ENCODE measurements at places on chromosomes 2 and 18.

- no peak for DNase-seq
These were observed 240.2 kb upstream of the SLC14A2 start for GRCh38 chr18:45374878-45375630.

GRCh38 chr2:206217166-206217565 is 57.3 kb upstream of the ZDBF2 start:
- no peak for DNase-seq

GRCh38 chr2:178910005-178910404 is 102.8 kb upstream of the TTN start:
- no peak for DNase-seq

DNA sequence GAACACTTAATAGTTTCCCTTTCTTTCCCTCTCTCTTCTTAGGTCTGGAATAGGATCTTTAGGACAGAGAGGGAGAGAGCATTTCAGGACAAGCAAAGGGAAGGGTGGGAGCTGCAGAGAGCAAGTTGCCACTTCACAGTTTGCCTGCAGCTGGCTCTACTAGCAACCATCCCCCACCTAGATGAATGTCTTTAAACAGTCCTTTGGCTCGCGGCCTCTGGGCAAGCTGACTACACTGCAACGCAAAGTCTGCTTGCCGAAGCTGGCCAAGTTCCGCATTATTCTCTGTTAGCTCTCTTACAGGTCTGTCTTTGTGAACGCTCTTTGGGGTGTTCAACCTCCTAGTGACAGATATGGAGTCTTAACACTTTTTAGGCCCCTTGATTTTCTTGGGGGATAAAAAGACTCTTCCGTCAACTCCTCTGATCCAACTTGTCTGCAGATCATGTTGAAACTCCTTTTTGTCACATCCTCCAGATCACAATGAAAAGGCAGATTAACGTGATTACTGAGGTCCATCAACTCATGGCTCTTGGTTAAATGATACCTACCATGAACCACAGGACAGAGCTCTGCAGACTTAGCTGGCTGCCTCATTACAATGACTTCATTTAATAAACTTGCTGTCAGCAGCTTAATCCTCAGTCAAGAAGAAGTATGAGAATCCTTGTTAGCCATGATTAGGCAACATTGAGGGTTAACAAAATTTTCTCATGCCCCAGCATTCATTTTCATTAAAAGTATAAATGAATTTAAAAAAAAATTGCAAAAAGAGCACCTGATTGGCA is 74.6 kb downstream of the SLC4A3 start:
- DNase-seq = peak; percentile 26

DNA sequence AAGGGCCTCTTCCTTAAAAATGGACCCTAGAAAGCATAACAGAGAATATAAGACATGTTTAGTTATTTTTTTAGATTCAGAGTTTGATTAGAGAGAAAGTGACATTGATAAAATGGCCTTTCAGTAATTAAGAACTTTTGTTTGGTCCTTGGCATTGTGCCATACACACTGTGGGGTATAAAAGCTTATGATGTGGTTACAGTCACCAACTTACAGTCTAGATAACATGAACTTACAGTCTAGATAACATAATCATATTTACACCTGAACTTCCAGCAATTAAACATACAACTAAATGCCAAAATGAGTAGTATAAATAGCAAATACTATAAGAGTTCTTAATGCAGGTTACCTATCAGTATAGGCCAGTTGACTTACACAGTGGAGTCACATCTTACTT is 25.6 kb upstream of the EFEMP1 start:
- no peak for DNase-seq

GRCh38 chr2:222399038-222399783 is 25.1 kb upstream of the SGPP2 start:
- no peak for DNase-seq

DNA sequence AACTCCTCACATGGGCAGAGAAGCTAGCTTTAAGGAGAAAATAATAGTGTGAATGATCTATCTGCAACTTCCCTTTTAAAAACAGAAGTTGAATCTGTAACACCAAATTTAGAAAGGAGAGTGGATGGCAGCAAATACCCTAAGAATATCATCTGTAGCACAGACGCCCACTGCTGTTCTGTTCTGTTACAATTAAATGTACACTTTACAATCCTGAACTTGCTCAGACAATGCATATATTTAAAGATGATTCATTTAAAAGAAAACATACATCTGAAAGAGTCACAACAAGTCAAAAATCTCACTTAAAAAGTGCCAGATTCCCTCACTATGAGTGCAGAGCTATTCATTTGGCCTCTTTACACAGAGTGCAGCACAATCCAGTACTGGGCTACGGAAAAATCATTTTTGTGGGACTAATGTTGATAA is 8.0 kb upstream of the SERTAD2 start:
- no peak for DNase-seq

- DNase-seq = no peak
These were observed 18.7 kb upstream of the PUM2 start for GRCh38 chr2:20369366-20369765.

DNA sequence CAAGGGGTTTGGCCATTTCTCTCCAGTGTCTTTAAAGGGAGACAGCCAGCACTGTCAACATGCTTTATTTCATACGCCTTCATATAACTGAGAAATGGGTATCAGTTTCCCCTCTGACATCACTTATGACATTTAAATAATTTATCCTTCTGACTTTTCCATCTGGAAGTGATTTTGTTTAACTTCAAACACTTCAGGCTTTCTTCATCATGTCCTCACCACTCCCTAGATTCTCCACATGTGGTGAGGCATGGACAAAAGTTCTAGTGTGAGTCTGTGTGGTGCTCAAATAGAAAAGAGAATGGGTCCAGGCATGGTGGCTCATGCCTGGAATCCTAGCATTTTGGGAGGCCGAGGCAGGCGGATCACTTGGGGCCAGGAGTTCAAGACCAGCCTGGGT is 158.6 kb downstream of the TXNL1 start:
- no peak for DNase-seq

Measured in T47D (cell line).